ENCODE measurements at places on chromosomes 13 and 19.

DNA sequence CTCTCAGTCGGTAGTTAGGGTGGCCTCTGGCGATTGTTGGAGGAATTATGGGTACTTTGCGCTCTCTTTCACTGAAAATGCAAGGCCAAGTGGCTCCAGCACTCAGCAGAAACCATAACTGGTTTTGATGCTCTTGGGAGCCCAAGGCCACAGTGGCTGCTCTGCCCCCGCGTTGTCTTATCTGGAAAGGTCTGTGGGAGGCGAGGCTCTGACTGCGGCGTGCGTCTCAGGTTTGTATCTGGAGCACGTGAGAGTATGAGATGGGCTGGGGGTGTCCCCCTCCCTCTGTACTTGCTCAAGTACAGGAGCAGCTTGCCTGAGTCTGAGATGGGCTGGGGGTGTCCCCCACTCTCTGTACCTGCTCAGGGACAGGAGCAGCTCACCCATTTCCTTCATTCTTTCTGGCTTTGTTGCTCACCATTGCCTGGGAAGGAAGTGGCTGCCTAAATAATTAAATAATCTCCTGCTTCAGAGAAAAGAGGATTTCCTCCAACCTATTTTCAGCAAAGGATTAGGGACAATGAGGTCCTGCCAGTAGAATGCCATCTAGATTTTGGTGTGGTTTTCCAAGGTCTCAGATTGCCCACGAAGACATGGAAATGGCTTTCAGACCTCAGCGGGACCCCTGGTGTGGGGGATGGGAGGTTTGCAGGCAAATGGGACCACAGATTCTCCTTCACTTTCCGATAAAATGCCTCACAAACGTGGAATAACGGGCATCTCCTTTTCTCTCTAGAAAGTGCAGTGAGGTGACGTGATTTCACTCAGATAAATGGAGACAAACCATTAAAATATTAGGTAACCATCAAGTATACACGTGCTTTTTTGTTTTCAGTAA is 14.7 kb downstream of the ATP11A start:
- no peak for DNase-seq

DNA sequence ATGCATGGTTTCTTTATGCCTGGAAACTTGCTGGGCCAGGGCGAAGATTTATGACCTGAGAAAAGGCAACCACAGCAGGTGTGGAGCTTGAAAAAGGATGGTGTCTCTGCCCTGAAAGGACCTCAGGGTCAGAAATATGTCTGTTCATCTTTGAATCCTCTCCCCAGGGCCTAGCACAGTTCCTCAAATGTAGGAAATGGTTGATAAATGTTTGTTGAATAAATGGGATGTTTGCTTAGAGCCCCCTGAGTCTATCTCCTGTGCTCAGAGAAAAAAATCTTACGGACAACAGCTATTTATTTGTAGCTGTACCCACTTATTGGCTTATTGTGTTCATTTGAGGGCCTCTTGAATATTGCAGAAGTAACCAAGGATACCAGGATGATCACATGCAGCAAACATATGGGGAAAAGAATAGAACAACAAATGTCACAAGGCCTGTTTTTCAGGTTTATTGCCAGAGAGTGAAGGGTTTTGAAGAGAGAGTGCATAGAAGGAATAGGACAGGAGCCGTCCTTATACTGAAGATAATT is 114.5 kb downstream of the KLF5 start:
- no peak for DNase-seq

GRCh38 chr13:28953714-28954418 is 133.7 kb downstream of the MTUS2 start:
- DNase-seq: no peak

GRCh38 chr19:58154287-58154678 is 3.7 kb upstream of the ZNF329 start:
- DNase-seq: no peak

GRCh38 chr19:19399733-19400433 is 5.6 kb upstream of the GATAD2A start:
- no peak for DNase-seq

- DNase-seq: no peak
Measured at GRCh38 chr13:29081036-29081435, 260.9 kb downstream of the MTUS2 start.

- no peak for DNase-seq
Measured at GRCh38 chr19:31497709-31498108, 148.5 kb upstream of the TSHZ3 start.

- no peak for DNase-seq
Measured at GRCh38 chr19:51157265-51157664, 15.2 kb downstream of the SIGLEC7 start.

All from fibroblast of skin of left biceps (primary cell).